ENCODE measurements at places on chromosomes 12 and 14.

- DNase-seq, result peak; percentile 47
Measured at GRCh38 chr14:20855652-20856291, 35.4 kb upstream of the RNASE3 start.

DNA sequence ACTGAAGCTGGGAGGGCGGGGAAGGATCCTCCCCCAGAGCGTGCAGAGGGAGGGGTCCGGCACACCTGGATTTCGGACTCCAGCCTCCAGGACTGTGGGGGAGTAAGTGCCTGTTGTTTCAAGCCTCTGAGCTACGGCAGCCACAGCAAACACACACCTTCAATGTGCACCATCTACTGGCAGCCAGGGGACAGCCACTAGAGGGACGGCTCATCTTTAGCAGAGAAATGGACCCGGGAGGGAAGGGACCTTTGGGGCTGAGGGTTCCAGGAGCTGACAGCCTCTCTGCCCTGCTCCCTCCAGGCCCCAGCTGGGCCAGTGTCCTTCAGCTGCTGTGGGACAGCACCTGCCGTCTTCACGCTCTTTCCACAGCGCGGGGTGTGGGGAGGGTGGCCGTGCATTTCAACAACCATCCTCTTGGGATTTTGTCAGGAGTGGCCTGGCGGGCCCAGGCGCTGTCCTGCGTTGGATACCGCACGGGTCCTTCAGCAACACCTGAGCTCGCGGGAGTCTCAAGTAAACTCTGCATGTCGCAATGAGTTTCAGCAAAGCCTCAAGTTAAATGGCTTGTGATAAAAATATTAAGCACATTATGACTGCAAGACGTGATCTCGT lies 209.2 kb upstream of the C14orf180 start:
- DNase-seq, result no peak

GRCh38 chr12:58557171-58557570 lies 363.1 kb downstream of the LRIG3 start:
- no peak for DNase-seq

DNA sequence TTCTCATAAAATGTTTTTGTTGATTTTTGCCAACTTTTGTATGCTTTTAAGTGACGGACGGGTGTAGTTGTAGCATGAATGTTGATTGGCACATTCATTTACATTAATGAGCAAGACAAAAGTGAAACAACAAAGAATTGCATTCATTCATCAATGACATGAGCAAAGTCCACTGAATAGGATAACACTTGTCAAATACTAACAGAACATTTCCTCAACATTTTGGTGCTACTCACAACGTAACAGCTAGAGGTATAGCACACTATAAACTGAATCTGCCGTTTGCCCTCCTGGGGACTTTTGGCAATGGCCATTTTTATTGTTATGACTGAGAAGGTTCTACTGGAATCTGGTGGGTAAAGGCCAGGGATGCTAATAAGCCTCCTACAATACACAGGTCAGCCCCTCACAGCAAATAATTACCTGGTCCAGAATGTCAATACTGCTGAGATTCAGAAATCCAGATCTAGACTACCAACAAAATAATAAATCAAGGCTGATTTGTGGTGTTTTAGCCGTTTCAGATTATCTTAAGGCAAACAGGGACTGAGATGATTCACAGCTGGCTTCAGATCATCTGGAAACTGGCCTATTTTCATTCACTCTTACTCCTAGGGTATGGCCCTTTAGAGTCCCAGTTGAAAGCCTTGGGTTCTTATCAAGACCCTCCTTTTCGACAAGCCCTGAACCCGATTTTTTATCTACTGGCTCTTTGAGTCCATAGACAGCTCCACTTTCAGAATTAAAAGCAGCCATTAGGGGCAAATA lies 22.5 kb upstream of the CDKN3 start:
- no peak for DNase-seq

DNA sequence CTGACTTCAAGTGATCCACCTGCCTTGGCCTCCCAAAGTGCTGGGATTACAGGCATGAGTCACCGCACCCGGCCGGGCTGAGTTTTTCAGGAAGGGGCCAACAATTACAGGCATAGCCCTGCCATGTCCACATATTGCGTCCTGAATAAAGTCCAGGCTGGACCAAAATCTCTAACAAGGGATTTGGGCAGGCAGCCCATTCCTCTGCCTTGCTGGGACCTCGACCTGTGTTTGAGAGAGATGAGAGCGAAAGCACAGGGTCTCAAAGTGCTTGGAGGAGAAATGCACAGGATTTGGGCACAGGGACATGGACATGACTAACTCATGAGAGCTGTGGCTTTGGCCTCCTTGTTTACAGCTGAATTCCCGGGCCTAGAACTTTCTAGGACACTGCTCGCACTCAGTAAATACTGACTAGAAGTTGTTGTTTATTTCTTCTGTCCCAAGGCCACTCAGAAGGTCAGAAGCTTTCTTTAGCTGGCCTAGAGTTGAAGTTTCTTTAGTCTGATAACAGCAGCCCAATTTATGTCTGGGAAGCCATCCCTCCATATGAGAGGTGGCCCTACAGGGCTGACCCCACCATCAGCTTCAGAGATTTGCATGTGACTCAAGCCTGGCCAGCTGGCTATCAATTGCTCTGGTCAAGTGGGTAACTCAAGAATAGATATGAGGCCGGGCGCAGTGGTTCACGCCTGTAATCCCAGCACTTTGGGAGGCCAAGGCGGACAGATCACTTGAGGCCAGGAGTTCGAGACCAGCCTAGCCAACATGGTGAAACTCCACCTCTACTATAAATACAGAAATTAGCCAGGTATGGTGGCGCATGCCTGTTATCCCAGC lies 11.7 kb downstream of the CAMKK2 start:
- DNase-seq, result no peak

All from activated CD4-positive, alpha-beta T cell treated with anti-CD3 and anti-CD28 coated beads for 48 hours (primary cell).